Activated CD8-positive, alpha-beta memory T cell treated with anti-CD3 and anti-CD28 coated beads for 24 hours (primary cell): ENCODE measurements at places on chromosomes 13 and 19.

DNA sequence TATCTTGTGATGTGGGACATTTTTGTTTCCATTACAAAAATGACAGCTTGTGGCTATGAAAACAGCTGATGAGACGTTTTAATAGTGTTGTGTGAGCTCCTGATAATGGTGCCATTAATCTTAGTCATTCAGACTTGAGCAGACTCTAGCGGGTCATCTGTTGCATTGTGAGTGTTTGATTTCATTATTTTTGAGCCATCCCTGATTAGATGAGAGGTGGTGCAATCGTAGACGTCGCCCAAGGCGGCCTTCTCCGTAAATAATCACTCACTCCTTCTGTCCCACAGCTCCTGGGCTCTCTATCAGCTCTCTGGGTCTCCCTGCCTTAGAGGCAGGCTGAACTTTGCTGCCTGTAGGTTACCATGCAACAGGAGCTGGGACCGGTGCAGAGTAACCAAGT, 528.0 kb upstream of the SGCG start:
- DNase-seq = no peak

DNA sequence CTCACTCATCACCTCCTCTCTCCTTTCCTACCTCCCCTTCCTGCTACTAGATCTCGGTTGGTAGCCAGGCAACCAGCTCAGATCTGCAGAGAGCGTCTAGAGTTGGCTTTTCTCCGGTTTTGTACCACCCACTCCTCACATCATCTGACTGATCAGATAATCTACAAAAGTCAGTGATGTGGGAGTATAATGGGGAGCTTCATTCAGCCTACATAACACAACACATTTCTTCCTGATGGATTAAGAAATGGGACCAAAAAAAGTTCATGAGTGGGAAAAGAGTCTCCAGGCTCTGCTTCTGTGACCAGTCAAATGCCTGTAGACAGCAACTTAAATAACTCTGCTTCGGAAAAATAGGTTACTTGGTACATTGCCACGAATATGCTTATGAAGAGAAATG, 279.8 kb downstream of the DCLK1 start:
- no peak for DNase-seq

- no peak for DNase-seq
These were observed 31.1 kb downstream of the CEACAM8 start for GRCh38 chr19:42563352-42564210.

DNA sequence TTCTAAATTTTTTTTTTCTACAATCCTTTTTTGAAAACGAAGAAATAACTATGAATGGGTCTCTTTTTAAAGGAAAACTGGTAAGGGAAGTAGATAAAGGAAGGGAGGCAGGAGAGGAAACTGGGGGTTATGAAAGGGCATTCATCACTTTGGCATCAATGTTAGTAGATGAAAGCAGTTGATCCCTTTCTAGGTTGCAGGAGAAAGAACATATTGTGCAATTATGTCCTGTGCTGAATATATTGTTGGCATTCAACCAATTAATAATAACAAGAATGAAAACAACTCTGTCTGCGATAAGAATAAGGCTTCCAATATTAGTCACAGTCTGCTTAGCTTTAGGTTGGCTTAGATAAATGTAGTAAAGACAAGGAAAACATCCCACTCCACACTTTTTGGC, 796.8 kb upstream of the KLHL1 start:
- no peak for DNase-seq

- no peak for DNase-seq
These were observed 22.1 kb downstream of the MAST3 start for GRCh38 chr19:18119717-18120105.

- no peak for DNase-seq
These were observed 12.4 kb upstream of the SULT2B1 start for GRCh38 chr19:48539503-48540096.

DNA sequence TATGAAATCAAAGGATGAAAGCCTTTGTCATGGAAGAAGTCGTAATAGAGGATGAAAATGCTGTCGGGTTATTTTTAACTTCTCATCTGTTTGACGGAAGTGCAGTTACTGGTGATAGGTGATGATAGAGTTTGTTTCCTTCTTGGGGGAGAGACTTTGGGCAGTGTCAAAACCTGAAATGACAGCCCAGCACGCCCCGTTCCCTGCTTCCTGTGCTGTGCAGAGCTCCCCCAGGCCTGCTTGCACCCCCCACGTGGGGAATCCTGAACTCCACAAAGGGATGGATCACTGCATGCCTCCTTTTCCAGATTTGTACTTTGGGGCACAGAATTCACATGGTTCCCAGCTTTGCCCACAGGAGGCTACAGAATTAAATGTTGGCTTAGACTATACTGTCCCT, 102.7 kb downstream of the ATP11A start:
- DNase-seq = no peak

DNA sequence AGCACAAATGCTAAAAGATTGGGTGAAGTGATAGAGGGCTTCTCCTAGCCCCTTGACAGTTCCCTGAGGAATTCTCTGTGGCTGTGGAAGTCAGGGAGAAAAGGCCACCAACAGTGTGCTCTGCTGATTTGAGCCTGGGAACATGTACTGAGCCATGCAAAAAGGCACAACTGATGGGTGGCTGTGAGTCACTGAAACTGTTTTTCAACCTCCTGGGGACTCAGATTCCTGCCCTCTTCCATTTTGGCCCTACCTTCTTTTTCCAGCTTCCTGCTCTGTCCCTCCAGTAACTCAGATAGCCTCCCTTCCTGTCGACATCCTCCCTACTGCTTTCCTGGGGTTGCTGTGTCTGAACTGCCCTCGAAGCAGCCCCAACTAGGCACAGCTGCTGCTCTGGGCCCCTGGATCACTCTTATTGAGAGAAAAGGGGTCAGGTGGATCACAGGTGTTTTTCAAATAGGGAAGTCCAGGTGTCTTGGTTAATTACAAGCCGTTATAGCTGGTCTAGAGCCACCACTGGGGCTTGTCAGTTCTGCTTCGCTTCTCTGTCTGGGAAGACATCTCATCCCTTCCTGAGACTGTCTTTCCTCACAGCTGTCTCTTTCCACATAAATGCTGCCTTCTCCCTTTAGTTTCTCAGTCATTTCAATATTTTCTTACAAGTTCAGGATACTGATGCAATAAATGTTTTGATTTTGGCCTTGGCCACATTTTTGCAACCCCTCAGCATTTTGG, 13.7 kb downstream of the FAM124A start:
- no peak for DNase-seq
